DND-41 (cell line): ENCODE measurements at places on chromosomes 3 and 15.

DNA sequence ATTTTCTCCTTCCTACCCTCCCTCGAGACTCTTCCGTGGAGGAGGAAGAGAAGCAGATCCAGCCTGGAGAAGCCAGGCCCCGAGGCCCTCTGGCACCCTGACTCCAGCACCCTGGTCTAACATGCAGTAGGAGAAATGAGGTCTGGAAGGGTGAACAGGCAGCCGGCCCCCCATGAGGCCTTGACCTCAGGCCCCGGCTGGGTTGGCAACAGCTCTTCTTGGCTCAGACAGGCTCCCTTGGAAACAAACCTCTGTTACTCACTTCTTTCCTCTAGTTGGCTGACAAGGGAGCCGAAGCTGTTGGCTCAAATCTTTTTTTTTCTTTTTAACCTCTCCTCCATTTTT, 73.4 kb downstream of the CPN2 start:
- no peak overlapping the region for H3K27ac ChIP-seq
- peaks cover 16% of the 10 kb centered on the region for H3K4me1 ChIP-seq
- no peaks in the 10 kb centered on the region for H3K36me3 ChIP-seq
- H3K4me3 ChIP-seq: no peak overlapping the region
- DNase-seq: no peak

DNA sequence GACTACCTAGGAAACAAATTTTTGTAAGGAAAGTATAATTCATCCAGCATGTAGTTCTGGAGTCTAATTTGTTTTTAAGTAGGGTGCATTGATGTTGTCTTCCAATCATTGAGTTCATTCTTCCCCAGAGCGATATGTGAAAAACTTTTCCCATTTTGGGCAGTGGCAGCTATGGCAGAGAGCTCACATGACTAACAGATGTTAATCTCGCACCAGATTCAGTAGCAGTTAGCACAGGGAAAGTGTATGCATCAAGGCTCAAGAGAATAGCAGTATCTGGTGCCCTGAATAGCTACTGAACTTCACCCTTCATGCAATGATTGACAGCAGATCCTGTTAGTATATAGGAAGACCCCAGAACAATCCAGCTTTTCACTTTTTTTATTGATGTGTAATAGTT, 46.3 kb upstream of the TCAIM start:
- no peak overlapping the region for H3K4me3 ChIP-seq
- H3K27me3 ChIP-seq: peaks cover 6% of the 10 kb centered on the region
- DNase-seq: no peak
- no peaks in the 10 kb centered on the region for H3K4me1 ChIP-seq
- no peaks in the 10 kb centered on the region for H3K36me3 ChIP-seq

DNA sequence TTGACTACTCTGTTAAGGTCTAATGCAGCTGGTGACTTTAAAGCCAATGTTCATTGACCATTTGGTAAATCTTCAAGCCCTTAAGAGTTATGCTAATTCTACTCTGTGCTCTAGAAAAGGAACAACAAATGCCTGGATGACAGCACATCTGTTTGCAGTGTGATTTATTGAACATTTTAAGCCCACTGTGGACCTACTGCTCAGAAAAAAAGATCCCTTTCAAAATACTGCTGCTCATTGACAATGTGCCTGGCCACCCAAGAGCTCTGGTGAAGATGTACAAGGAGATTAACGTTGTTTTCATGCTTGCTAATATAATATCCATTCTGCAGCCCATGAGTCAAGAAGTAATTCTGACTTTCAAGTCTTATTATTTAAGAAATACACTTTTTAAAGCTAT, 110.8 kb downstream of the TBC1D5 start:
- H3K27me3 ChIP-seq: no peaks in the 10 kb centered on the region
- H3K36me3 ChIP-seq: no peaks in the 10 kb centered on the region
- H3K4me3 ChIP-seq: no peak overlapping the region
- H3K4me1 ChIP-seq: peaks cover 27% of the 10 kb centered on the region
- H3K27ac ChIP-seq: no peak overlapping the region

- no peak overlapping the region for H3K27ac ChIP-seq
- H3K4me3 ChIP-seq: no peak overlapping the region
- no peaks in the 10 kb centered on the region for H3K27me3 ChIP-seq
- no peaks in the 10 kb centered on the region for H3K36me3 ChIP-seq
- H3K4me1 ChIP-seq: no peaks in the 10 kb centered on the region
Observed at GRCh38 chr3:32045091-32045915, 61.1 kb upstream of the GPD1L start.

DNA sequence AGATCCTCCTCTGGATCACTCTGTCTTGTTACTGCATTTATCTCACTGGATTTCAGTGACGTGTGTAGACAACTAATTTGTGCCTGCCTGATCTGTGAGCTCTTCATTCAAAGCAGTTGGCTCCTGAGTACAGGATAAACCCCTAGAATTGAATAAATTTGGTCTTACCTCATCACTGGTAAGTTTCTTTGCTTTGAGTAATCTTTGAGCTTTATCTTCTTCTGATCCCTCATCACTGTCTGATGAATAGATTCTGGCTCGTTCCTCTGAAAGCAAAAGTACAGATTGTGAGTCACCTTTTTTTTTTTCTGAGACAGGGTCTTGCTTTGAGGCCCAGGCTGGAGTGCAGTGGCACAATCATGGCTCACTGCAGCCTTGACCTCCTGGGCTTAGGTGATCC, 24.5 kb downstream of the LEO1 start:
- no peaks in the 10 kb centered on the region for H3K27me3 ChIP-seq
- no peak overlapping the region for H3K4me3 ChIP-seq
- H3K36me3 ChIP-seq: peaks cover 79% of the 10 kb centered on the region
- H3K27ac ChIP-seq: no peak overlapping the region
- no peaks in the 10 kb centered on the region for H3K4me1 ChIP-seq

- H3K36me3 ChIP-seq: no peaks in the 10 kb centered on the region
- no peak overlapping the region for H3K27ac ChIP-seq
- H3K27me3 ChIP-seq: peaks cover 5% of the 10 kb centered on the region
- no peak for DNase-seq
Observed at GRCh38 chr3:55555873-55556618, 68.9 kb upstream of the WNT5A start.

- H3K27me3 ChIP-seq: no peaks in the 10 kb centered on the region
- DNase-seq: no peak
- no peak overlapping the region for H3K4me3 ChIP-seq
- H3K4me1 ChIP-seq: no peaks in the 10 kb centered on the region
- no peaks in the 10 kb centered on the region; the same call in 1 of the 2 replicates for H3K36me3 ChIP-seq
- no peak overlapping the region for H3K27ac ChIP-seq
Observed at GRCh38 chr15:76576523-76577279, 240.1 kb downstream of the ISL2 start.

DNA sequence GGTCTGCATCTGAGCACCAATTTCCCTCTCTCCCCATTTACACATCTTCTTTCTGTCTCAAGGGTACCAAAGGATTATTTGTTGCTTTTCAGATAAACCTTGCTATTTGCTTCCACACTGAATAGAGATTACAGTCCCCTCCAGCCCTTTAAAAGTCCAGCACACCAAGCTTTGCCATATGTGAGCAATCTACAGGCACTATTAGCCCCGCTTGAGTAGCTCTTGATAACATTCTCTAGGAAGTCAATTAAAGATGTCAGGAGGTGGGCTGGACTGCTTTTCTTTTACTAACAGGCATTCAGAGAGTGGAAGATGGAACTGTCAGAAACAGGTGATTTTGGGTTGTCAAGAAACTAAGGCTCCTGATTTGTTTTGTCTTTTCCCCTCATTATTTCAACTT, 417.0 kb downstream of the ROBO2 start:
- H3K4me1 ChIP-seq: no peaks in the 10 kb centered on the region
- no peak overlapping the region for H3K27ac ChIP-seq
- no peaks in the 10 kb centered on the region for H3K36me3 ChIP-seq
- no peak overlapping the region for H3K4me3 ChIP-seq

DNA sequence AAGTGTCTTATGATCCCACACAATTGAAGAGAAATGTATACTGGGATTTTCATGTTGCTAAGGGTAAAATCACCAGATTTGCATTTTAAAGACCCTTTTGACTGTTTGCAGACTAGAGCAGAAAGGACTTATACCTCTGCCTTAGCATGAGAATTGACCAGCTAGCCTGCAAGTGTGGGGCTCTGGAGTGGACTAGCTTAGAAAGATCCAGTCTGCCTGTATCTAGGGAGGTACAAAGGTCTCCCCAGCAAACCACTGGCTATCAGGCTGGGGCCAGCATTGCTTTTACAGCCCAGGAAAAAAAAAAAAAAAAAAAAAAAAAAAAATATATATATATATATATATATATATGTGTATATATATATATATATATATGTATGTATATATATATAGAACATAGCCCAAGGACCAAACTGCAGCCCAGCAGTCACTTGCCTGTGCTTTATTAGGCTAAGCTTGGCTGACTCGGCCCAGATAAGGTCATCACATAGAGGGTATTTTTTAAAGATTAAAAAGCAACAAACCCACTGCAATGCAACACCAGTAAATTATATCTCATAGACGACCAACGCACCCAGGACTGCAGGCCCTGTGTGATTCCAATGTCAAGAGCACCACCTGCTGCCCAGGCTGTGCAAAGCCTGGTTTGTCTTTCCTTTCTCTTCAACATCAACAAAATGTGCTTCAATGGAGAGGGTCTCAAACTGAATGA, 63.7 kb downstream of the DCLK3 start:
- peak; percentile 64 for DNase-seq
- no peaks in the 10 kb centered on the region for H3K36me3 ChIP-seq
- no peaks in the 10 kb centered on the region for H3K4me1 ChIP-seq
- H3K27ac ChIP-seq: no peak overlapping the region
- no peak overlapping the region for H3K4me3 ChIP-seq
- H3K27me3 ChIP-seq: peaks cover 8% of the 10 kb centered on the region

GRCh38 chr3:44337248-44337785, 1.2 kb upstream of the TCAIM start:
- H3K27me3 ChIP-seq: no peaks in the 10 kb centered on the region
- peaks cover 25% of the 10 kb centered on the region for H3K4me1 ChIP-seq
- no peaks in the 10 kb centered on the region for H3K36me3 ChIP-seq
- H3K27ac ChIP-seq: peak overlapping the region; percentile 96
- H3K4me3 ChIP-seq: peak overlapping the region; percentile 45; the same call in 1 of the 2 replicates

DNA sequence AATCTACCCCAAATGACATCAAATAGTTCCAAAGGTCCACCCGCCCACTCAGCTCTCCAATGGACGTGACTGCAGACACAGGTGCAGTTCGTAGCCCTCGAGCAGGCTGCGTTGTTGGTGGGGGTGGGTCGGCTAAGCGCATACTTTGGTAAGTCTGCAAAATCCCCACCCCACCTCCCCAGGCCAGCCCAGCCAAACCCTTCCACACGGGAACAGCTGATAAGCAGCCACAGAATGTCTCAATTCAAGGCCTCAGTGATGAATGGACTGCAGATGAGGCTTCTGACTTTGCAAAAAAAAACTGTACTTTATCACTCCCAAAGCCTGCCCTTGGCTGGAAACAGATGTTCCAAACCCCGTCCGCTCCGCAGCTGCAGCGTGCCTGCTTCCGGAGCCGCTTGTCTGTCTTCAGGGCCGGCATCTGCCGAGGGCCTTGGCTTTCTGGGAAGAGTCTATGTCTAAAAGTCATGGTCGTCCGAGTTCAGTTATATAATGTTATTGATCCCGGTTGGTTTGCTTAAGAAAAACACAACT, 38.2 kb downstream of the PCSK6 start:
- H3K27me3 ChIP-seq: no peaks in the 10 kb centered on the region
- no peaks in the 10 kb centered on the region for H3K36me3 ChIP-seq
- H3K4me1 ChIP-seq: no peaks in the 10 kb centered on the region

GRCh38 chr15:39593071-39593655, 12.3 kb downstream of the THBS1 start:
- no peaks in the 10 kb centered on the region for H3K36me3 ChIP-seq
- H3K4me1 ChIP-seq: no peaks in the 10 kb centered on the region
- no peak overlapping the region for H3K27ac ChIP-seq
- no peak overlapping the region for H3K4me3 ChIP-seq
- no peaks in the 10 kb centered on the region for H3K27me3 ChIP-seq

- peaks cover 63% of the 10 kb centered on the region for H3K36me3 ChIP-seq
- no peaks in the 10 kb centered on the region for H3K27me3 ChIP-seq
- no peaks in the 10 kb centered on the region for H3K4me1 ChIP-seq
- no peak overlapping the region for H3K4me3 ChIP-seq
Observed at GRCh38 chr3:72912532-72912931, 24.7 kb downstream of the GXYLT2 start.

- no peak overlapping the region for H3K27ac ChIP-seq
- no peaks in the 10 kb centered on the region for H3K4me1 ChIP-seq
- no peak overlapping the region for H3K4me3 ChIP-seq
- no peak for DNase-seq
- no peaks in the 10 kb centered on the region for H3K36me3 ChIP-seq
Observed at GRCh38 chr3:123700791-123701722, 116.2 kb upstream of the HACD2 start.

GRCh38 chr3:139541532-139542288, 2.2 kb upstream of the RBP1 start:
- no peak overlapping the region for H3K4me3 ChIP-seq
- no peaks in the 10 kb centered on the region for H3K27me3 ChIP-seq
- DNase-seq: no peak

- H3K27ac ChIP-seq: no peak overlapping the region
- H3K4me3 ChIP-seq: no peak overlapping the region
- no peaks in the 10 kb centered on the region for H3K27me3 ChIP-seq
- no peaks in the 10 kb centered on the region for H3K36me3 ChIP-seq
Observed at GRCh38 chr3:160999274-160999673, 105.9 kb downstream of the B3GALNT1 start.

DNA sequence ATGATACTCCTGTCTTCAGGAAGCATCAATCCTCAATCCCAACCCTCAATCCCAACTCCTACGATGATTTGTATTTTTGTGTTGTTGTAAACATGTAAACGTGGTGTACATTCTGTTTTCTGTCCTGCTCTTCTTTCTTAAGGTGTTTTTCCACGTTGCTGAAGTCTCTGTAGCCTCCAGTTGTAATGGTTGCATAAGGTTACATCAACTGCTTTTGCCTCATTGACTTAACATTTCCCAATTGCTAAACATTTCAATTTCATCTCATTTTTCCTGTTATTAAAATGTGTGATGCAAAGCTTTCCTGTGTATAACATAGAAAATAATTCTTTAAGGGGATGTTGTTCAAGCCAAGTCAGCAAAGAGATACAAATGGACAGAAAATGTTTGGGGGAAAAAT, 33.4 kb downstream of the HRH1 start:
- no peak for DNase-seq
- no peaks in the 10 kb centered on the region for H3K4me1 ChIP-seq
- no peak overlapping the region for H3K27ac ChIP-seq
- peaks cover 23% of the 10 kb centered on the region for H3K27me3 ChIP-seq
- H3K4me3 ChIP-seq: no peak overlapping the region

GRCh38 chr15:71393383-71393782, 278.1 kb downstream of the THSD4 start:
- DNase-seq: no peak
- no peaks in the 10 kb centered on the region for H3K4me1 ChIP-seq
- H3K4me3 ChIP-seq: no peak overlapping the region
- no peak overlapping the region for H3K27ac ChIP-seq
- peaks cover 4% of the 10 kb centered on the region for H3K27me3 ChIP-seq
